Left ventricle myocardium inferior (tissue), 1 donor: ENCODE measurements at places on chromosomes 1 and 21. TPM values are rescaled to one million over a fixed set of nuclear protein-coding genes. Genes with fewer than 3 reads are reported as not detected.

GUCA2A gene
- total RNA-seq: not detected

UTS2 gene
- total RNA-seq: not detected

RGS7 gene
- total RNA-seq: not detected

SF3B4 gene
- total RNA-seq: 25.3 TPM

BLACAT1 gene
- total RNA-seq: not detected

RABGAP1L gene
- total RNA-seq: 69.2 TPM

VHLL gene
- total RNA-seq: not detected

KMO gene
- not detected for total RNA-seq

S100A7A gene
- not detected for total RNA-seq

AADACL4 gene
- not detected for total RNA-seq

CLCA2 gene
- not detected for total RNA-seq

CDC42BPA gene
- total RNA-seq: 35.1 TPM

PRAMEF15 gene
- not detected for total RNA-seq

GSTM5 gene
- total RNA-seq: 2.4 TPM

LIN28A gene
- total RNA-seq: not detected

MAP10 gene
- total RNA-seq: 3.2 TPM

ZBTB17 gene
- 24.7 TPM for total RNA-seq

LRRIQ3 gene
- 0.44 TPM for total RNA-seq

A3GALT2 gene
- total RNA-seq: not detected

ADAMTSL4 gene
- 46.3 TPM for total RNA-seq

CACHD1 gene
- total RNA-seq: 2.7 TPM

ANKRD65 gene
- 1.7 TPM for total RNA-seq

DENND2C gene
- 3.2 TPM for total RNA-seq

SGIP1 gene
- 9.0 TPM for total RNA-seq

B3GALT2 gene
- 77.2 TPM for total RNA-seq

MSTO1 gene
- 13.1 TPM for total RNA-seq

LCE2C gene
- total RNA-seq: not detected

PTPRC gene
- 7.5 TPM for total RNA-seq

PKLR gene
- not detected for total RNA-seq

MED8 gene
- total RNA-seq: 15.7 TPM

C8B gene
- total RNA-seq: not detected

CLCA1 gene
- 0.05 TPM for total RNA-seq

LINGO4 gene
- 0.77 TPM for total RNA-seq

PGLYRP4 gene
- total RNA-seq: not detected

CD160 gene
- not detected for total RNA-seq
